ENCODE measurements at places on chromosomes 1 and 21.

DNA sequence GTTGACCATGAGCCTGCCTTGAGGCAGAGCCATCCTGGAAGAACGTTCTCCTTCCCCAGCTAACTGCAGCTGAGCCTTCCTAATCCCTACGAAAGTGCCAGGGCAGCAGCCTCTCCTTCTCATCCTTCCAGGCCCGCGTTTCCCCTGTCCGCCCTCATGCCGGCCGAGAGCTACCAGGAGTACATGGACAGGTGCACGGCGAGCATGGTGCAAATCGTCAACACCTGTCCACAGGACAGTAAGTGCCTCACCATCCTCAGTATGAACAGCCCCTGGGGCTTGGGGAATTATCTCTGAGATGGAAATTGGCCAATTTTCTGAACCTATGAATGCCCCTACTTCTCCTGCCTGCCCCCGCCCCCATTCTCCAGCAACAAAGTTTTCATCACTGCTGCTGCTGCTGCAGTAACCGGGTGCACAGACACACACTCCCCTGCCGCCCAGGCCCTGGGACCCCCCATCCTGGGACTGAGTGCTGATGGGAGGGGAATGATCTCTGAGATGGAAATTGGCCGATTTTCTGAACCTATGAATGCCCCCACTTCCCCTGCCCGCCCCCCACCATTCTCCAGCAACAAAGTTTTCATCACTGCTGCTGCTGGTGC, 39.6 kb downstream of the UBASH3A start:
- DNase-seq = no peak

DNA sequence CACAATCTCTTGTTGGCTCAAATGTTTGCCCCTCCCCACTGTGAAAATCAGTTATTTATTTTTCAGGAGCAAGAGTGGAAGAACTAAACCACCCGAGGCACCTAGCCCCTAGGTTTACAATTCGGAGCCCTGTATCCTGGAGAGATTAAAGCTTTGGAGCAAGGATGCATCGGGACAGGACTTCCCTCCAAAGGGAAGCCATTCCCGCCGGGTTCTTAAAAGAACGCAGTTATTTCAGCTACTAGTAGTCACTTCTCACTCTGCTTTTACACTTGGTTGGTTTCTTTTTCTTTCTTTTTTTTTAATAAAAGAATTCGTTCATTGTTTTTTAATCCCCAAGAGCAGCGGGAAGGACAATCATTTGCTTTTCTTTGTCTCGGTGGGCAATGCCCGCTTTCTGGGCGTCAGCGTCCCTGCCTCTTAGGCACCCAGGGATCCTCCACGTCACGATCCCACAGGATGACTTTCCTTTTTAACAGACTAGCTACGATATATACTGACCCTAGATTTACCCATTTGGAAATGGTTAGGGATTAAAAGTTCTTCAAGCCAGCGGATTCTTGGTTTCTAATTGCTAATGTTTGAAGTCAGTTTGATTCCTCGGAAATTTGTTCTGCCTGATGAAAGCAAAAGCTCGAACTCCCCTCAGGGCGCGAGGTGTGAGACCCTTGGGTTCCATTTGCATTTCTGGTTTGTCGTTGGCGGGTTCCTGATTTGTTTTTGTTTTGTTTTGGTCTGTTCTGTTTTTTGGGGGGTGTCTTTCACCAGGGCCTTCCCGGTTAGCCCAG, 9.0 kb downstream of the TBX15 start:
- no peak for DNase-seq

GRCh38 chr1:212301580-212301979, 16.4 kb downstream of the PPP2R5A start:
- DNase-seq = peak; percentile 24

DNA sequence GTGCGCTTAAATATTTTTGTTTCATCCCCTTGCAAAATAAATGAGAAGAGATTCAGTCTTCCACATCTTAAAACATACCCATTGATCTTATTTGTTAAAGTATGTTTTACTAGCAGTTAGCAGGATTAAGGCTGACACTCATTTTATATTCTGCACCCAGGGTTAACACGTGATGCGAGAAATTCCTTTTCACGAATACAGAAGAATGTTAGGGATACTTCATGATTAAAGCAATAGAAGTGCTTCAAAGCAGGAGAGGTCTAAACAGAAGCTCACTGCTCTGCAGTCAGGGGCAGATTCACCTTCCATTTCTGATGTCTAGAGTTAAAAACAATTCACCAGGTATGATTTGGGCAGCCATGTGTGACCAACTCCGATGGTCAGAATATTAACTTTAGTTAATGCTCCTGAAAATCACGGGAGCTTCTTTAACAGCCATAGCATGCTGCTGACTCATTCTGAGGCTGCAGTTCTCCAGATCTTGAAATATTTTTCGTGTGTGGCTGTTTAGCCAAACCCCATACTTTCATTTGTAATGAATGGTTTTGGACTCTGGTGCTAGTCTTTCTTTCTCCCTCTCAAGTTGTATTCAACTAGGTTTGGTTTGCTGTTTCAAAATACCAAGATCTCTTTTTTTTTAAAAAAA, 19.7 kb downstream of the BCAR3 start:
- peak; percentile 85 for DNase-seq

- no peak for DNase-seq
Measured at GRCh38 chr1:204583909-204584632, 67.9 kb downstream of the MDM4 start.

DNA sequence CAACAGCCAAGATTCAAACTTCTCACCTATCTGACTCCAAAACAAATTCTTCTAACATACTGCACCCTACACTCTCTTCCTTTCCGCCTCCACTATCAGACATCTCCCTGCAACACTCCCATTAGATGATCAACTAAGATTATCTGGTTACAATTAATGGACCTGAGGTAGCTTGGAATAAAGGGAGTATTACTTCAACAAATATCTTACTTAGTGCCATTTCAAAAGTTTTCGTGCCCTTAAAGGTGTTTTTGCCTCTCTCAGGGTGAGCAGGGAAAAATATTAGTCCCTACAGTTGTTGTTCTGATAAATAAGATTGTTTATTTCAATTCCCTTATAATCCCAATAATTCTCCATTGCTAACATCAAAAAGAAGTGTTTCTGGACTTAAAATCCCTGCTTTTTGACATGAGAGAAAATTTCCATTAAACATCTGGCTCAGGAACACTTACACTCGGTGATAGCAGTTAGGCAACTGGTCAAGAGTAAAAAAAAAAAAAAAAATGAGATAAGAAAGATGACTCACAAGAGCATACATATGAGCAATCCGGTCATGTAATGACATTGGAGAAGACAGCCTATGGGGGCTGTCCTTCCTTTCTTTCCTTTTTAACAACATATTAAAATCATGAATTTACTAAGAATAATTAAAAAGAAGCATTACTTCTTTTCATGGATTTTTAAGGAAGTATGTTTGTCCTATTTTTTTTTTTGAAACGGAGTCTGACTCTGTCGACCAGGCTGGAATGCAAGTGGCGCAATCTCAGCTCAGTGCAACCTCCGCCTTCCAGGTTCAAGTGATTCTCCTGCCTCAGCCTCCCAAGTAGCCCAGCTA, 7.6 kb downstream of the RSBN1 start:
- DNase-seq = peak; percentile 88

- no peak for DNase-seq
Measured at GRCh38 chr1:171180670-171181069, 4.4 kb upstream of the FMO2 start.

GRCh38 chr21:33655588-33656221, 13.4 kb downstream of the ITSN1 start:
- peak; percentile 90 for DNase-seq

DNA sequence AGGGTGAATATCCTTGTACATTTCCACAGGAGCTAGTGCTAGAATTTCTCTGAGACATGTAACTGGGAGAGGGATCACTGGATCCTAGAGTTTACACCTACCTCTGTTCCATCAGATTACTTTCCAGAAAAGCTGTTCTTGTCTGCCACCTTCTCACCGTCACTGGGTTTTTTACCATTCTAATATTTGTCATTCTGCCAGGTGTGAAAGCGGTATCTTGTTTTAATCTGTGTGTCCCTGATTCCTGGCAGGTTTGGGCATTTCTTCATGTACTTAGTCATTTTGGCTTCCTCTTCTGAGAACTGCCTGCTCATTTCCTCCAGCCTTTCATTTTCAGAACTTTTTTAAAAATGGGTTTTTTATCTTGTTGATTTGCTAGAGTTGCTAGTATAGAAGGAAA, 5.1 kb downstream of the PMF1 start:
- DNase-seq = peak; percentile 63

DNA sequence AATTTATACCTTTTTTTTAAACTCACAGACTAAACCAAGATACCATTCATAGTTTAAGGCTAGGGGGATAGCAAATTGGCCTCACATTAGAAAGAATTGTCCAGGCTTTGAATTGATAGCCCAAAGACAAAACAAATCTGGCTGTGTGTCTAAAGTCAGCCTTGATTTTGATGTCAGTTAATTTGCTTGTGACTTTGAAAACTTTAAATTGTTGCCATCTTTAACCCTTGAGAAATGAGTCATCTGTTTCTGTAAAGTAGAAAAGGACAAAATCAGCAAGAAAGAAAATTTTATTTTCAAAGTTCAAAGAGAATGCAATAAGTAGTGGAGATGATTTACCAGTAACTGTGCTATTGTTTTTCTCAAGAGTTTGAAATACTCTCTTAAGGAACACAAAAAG, 184.5 kb downstream of the RGS7 start:
- no peak for DNase-seq

- no peak for DNase-seq
Measured at GRCh38 chr1:41774471-41774990, 144.2 kb downstream of the HIVEP3 start.

- DNase-seq = peak; percentile 58
Measured at GRCh38 chr1:115828101-115829022, 12.6 kb downstream of the NHLH2 start.

- no peak for DNase-seq
Measured at GRCh38 chr21:42280356-42281180, 34.6 kb downstream of the TFF3 start.

All from fibroblast of pulmonary artery (primary cell).